IPS-NIHi11 (cell line): ENCODE measurements at places on chromosomes 3 and 15.

GRCh38 chr3:142287866-142288638, 62.7 kb upstream of the GK5 start:
- DNase-seq = no peak

DNA sequence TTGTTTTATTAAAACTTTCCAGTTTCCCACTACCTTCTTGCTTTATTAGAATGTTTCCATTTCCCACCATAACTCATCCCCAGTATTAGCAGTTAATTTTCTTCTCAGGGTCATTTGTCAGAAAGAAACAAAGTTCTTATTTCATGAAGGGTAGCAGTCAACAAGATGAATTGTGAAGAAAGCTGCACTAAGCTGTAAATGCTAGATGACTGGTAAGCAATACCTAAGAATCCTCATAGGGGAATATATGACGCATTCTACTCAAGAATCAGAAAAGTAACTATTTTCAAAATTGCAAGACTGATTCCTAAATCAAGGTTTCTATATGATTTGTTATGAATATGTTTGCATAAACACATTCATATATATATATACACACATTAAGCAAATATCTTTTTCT, 48.8 kb upstream of the WDR5B start:
- DNase-seq = no peak

GRCh38 chr15:83209333-83209732, 1.7 kb upstream of the HDGFL3 start:
- peak; percentile 41 for DNase-seq

DNA sequence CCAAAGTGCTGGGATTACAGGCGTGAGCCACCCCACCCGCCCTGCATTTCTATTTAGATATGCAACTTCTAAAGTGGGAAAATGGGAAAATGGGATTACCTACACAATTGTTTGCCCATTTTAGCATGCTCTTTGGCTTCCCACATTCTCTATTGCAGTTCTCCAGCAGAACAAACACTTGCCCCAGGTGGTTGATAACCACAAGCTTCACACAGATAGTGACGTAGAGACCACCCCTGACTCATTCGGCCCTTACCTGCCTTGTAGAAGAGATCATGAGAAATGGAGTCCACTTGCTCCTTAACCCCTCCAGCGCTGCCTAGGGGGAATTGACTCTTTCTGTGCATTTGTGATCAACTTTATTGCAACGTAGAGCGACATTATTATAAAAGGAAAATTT, 83.2 kb upstream of the RAP2B start:
- no peak for DNase-seq

GRCh38 chr3:138649134-138649533, 40.6 kb downstream of the FAIM start:
- no peak for DNase-seq

- peak; percentile 5 for DNase-seq
Measured at GRCh38 chr3:170079536-170080165, 41.9 kb downstream of the GPR160 start.

- DNase-seq = peak; percentile 77
Measured at GRCh38 chr15:31128919-31129768, 27.6 kb upstream of the TRPM1 start.

DNA sequence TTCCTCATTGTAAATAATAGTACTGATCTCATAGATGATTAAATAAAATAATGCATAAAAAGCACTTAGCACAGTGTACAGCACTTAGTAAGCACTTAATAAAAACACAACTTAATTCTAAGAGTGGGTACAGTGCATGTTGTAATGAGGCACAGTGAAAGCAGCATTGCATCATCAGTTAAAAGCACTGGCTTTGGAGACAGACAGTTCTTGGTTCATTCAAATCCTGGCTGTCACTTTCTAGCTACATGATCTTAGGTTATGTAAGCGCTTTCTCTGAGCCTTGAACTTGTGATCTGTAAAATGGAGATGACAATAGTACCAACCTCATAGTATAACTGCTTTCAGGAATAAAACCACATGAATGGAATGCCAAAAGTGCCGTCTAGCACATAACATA, 151.5 kb downstream of the DPH6 start:
- DNase-seq = no peak

DNA sequence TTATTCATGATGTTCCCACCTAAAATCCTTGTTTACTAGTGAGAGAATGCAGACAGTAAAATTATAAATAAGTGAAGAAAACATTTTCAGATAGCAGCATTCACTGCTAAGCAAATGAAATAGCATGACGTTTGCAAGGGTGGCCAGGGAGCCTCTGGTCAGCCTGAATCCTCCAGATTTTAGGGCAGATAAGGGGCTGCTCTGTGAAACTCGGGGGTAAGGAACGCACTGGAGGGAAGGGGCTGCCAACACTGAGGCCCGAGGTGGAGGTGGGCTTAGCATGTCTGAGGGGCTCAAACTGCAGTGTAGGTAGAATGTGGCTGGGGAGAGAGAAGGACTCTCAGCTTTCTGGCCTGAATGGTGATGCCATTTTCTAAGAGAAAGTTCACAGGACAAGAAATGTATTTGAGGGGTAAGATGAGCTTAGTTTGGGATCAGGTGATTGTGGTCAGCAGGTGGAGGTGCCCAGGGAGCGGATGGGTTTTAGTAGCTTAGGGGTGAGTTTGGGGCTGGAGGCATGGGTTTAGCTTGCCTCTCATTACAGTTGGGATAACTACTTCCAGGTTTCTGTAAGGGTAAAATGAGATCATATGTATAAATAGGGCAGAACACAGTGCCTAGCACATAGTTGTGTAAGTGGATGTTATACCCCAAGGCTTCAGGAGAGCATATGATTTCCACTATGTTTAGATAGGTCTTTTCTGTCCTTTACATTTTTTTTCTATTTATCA, 20.5 kb downstream of the GPR171 start:
- no peak for DNase-seq

DNA sequence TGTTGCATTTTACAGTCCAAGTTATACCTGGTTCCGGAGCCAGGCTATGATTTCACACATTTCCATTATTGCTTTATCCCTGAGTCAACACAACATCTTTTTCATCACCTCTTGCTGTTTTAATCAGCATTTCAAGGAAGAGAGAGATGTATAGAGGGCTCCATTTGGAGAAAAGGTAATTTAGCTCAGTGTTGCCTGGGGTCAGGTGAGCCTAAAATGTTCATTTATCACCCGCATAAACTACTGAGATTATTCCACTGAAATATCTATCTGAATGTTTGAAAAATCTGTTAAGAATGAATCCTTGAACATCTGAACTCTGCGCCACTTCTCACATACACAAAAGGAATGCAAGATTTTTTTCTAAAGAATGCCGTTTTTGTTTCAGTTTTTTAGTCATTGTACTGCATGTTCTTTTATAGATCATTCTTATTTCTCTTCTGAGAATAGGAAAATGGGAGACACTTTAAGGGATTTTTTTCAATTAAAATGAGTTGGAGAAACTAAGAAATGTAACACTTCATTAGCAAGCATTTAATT, 51.5 kb upstream of the AGTR1 start:
- DNase-seq = no peak

GRCh38 chr3:73499787-73500186, 125.0 kb downstream of the PDZRN3 start:
- DNase-seq = no peak

DNA sequence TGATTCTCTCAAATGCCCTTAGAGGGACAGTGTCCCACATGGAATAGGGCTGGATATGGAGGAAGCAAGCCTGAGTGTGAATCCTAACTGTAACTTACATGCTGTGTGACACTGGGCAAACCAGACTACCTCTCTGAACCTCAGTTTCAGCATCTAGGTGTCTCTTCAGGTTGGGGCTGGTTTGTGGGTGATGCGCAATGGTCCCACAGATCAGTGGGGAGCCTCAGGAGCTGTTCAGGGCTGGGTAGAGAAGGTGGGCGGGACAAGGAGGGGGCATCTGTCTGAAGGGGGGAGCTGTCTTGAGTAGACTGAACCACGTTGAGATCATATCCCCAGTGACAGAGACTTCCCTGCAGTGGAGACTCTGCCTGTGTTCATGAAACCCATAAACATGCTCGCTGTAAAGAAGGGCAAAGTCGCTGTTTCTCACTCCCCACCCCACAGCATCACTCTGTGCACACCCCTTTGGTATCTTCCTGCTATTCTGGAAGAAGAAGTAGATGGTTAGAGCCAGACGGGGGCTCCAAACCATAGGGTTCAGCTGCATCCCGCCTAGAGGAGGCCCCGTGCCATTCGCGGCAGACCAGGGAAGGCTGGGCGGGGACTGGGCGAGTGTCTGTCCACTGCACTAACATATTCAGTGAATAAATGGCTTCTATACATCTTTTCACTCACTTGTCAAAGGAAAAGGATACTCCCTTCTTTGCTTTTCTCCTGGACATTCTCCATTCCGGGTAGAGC, 28.4 kb downstream of the SRPRB start:
- no peak for DNase-seq

DNA sequence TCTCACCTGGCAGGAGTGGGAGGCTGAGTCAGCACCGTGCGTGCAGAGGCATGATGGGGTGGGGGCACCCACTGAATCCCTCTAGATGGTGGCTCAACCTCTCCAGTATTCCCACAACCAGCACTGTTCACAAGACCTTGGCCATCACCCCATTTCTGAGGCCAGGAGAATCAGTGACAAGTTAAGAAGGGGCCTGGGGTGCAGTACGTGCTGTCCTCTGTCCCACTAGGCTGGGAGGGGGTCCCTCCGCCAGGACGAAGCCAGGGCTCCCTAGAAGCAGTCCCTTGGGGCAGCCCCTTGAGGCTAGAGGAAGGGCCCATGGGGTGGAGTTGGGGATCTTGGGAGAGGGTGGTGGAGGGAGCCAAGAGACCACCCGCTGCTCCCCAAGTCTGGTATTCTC, 4.8 kb downstream of the MYL3 start:
- DNase-seq = no peak

- DNase-seq = peak; percentile 12
Measured at GRCh38 chr15:38551720-38552648, 12.6 kb downstream of the RASGRP1 start.

GRCh38 chr3:100775226-100775625, 65.9 kb downstream of the TFG start:
- DNase-seq = no peak

- no peak for DNase-seq
Measured at GRCh38 chr3:10420745-10421475, 84.5 kb downstream of the ATP2B2 start.

DNA sequence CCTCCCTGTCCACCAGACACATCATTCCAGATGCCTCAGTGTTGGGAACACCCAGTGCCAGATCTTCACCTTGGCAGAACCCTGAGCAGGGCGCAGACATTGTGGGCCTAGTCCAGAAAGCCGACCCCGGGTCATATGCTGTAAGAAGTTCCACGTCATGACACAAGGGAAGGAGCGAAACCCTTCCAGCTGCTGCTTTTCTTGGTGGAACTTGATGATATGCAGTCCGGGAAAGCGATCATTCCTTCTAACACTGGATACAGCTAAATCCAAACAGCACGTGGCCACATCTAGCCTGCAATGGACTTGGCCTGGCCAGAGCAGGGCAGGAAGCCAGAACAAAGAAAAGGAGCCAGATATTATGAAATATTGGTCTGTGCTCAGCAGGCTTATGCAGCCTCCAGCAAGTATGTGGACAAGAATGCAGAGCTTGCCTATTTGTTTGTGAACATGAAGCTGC, 22.0 kb downstream of the GASK1A start:
- peak; percentile 25 for DNase-seq

- no peak for DNase-seq
Measured at GRCh38 chr3:195104340-195104739, 166.6 kb downstream of the XXYLT1 start.

DNA sequence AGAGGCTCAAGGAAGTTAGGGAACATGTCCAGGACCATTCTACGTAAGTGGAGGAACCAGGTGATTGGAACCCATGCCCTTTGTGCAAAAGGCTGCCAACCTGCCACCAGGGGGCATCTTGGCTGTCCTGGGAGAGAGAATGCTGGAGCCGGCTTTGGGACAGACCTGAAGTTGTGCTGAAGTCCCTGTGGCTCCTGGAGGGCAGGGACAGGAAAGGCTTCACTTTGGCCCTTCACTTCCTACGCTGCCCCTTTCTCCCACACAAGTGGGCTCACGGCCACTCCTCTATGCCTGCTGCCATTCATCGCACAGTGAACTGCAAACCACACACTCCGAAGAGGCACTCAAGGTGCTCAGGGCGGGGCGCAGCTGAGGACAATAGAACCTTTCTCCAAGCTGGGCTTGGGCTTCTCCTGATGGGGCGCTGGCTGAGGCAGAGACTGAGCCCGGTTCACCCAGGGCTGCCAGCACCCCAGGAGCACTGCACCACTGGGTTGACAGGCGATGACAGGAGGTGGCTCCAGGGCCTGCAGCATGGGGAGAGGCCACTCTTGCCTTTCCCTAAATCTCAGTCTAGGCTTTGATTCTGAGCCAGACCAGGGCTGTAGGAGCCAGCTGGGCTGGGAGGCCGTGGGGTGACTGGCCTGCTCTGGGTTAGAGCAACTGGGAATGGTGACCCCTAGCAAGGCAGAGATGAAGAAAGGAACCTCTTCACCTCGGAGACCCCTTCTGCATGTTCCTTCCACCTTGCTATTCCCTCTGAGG, 8.4 kb downstream of the SHF start:
- DNase-seq = peak; percentile 81

- no peak for DNase-seq
Measured at GRCh38 chr15:95129574-95129973, 898.2 kb downstream of the MCTP2 start.
